Kidney epithelial cell (primary cell): ENCODE measurements at places on chromosomes 16 and 17.

- no peak for DNase-seq
Observed at GRCh38 chr17:55246583-55246982, 18.2 kb upstream of the HLF start.

GRCh38 chr17:1787301-1787902, 25.5 kb downstream of the SERPINF1 start:
- DNase-seq, result peak; percentile 83

GRCh38 chr16:46748775-46749705, 896 bp upstream of the MYLK3 start:
- DNase-seq, result no peak

GRCh38 chr16:15653227-15653626, 3.2 kb downstream of the NDE1 start:
- DNase-seq, result no peak

DNA sequence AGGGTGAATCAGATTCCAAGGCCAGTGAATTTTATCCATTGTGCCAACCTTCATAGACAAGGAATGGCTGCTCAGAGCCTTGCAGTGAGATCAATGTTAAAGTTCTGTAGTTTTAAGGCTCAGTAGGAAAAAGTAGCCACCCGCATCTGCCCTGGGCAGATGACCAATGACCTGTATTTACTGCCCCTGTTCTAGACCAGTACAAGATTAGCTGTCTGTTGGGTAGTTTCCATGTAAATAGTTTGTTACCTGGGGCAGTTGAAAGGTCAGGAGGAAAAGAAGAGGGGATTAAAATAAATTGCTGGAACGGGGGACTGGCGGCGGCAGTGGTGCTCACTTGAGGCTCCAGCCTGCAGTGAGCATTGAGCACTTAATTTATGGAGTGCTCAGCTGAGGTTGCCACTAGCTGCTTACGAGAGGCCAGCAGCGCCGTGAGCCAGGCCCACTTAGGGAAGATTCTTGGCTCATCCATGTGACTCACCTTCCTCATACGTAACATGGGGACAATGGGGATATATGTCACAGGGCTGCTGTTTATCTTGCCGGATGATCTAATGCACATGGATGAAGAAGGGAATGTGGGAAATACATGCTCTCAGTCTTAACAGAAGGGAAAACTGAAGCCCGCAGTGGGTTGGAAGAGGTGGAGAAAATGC, 10.7 kb upstream of the NOS2 start:
- DNase-seq, result no peak

GRCh38 chr16:53864819-53865493, 161.0 kb downstream of the FTO start:
- no peak for DNase-seq

GRCh38 chr17:74190807-74191406, 12.6 kb upstream of the RPL38 start:
- no peak for DNase-seq

- no peak for DNase-seq
Observed at GRCh38 chr17:17088541-17089525, 46.6 kb downstream of the MPRIP start.

DNA sequence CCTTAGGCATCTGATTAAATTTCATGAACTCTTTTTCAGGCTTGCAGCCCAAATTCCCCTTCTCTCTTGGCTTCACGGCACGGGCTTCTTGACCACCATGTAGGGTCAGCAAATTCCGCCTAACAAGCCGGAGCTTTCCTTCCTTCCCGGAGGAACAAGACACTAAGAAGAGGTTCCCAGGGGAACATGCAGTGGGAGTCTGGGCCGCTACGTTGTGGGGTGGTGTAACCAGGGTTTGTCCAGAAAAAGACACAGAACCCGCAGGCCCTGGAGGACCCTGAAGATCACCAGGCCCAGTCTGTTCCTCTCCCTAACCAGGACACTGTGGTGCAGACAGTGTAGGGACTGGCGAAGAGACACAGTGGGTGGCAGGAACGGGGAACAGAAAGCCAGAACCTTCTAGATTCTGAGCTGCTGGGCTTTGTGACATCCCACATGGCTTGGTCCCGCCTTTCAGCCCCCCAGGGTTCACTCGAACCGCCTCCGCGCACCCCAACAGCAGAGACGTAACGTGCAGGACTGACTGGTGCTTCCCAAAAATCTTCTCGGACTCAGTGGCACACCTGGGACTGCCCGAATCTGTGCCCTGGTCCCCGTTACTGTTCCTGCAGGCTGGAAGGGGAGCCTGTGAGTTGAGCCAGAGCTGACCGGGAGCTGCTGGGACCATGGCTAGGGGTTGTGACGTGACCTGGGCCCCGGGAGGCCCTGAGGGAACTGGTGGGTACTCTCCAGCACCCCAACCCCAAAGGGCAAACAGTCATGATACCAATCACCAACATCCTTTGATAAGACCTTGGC, 55.2 kb downstream of the TBC1D16 start:
- DNase-seq, result no peak

- no peak for DNase-seq
Observed at GRCh38 chr16:50269061-50269705, 2.8 kb downstream of the ADCY7 start.
